Activated T-helper 9 cell treated with anti-CD3 and anti-CD28 coated beads, Interleukin-2, amount 50 U/mL, for 16 hours (primary cell): ENCODE measurements at places on chromosomes 16 and 17.

GRCh38 chr16:49754495-49755312 is 101.2 kb downstream of the ZNF423 start:
- DNase-seq: no peak

DNA sequence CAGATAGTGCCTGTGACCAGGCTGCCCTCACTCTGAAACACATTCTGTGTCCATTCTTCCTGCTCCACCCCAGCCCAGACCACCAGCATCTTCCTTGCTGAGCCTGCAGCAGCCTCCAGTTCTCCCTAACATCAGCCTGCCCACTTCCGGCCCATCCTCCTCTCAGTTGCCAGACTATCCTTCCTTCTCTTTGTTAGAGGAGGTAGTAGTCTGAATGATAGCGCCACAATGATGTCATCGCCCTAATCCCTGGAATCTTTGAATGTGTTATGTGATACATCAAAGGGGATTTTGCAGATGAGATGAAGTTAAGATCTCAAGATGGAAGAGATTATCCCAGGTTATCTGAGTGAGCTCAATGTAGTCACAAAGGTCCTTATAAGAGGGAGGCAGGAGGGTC is 3.2 kb upstream of the ZDHHC1 start:
- DNase-seq: no peak

DNA sequence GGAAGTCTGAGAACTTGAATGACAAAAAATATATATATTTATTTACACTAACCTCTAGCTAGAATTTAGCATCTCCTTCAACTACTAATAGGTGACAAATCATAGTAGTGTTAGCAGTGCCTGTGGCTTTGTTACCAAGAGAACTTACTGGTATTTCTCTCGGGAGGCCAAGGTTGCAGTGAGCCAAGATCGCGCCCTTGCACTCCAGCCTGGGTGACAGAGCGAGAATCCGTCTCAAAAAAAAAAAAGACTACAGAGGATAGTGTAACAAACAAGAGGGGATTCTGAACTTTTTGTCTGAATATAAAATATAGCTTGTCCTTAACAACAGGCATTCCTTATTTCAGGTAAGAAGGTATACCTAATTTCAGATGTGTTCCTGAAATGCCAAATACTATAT is 1.3 kb upstream of the SUZ12 start:
- DNase-seq: no peak

- no peak for DNase-seq
Measured at GRCh38 chr17:68512960-68513474, 787 bp downstream of the PRKAR1A start.

- no peak for DNase-seq
Measured at GRCh38 chr16:84044118-84044488, 1.5 kb upstream of the SLC38A8 start.

DNA sequence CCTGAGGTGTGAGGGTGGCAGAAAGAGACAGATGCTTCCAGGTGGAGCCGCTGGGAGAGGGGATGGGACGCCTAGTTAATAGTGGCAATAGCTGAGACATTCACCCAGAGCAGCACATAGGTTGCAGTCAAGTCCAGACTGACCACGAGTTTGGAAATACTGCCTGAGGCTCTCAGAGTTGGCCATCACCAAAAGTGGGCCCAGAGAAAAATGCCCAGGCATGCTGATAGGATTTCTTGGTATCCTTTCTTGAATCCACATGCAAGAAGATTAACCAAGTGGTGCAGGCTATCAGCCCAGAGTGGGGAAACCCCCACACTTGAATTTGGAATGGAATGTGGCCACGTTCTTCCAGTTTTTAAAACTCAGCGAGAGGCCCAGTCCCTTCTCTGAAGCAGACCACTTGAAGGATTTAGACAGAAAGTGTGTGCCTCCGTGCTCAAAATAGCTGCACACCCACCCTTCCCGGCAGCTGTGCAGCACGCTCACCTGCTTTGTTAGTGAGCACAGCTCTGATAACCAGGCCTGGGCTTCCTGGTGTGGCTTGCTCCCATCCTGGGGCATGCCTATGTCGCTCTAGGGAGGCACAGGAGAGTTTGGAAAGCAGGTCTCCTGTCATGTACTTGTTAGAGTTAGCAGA is 35.7 kb downstream of the PLD6 start:
- DNase-seq: no peak
